ENCODE measurements at places on chromosomes 2 and 18.
A peak's percentile ranks its signal among the peaks of the same experiment; 100 is the strongest.

GRCh38 chr2:142724713-142725349, 152.6 kb upstream of the KYNU start:
- no peak for DNase-seq

GRCh38 chr2:113886479-113887008, 3.3 kb upstream of the ACTR3 start:
- DNase-seq: no peak

- DNase-seq: no peak
These were observed 133.0 kb downstream of the PRPF40A start for GRCh38 chr2:152584301-152584700.

GRCh38 chr2:43718530-43719124, 42.4 kb upstream of the C1GALT1C1L start:
- no peak for DNase-seq

DNA sequence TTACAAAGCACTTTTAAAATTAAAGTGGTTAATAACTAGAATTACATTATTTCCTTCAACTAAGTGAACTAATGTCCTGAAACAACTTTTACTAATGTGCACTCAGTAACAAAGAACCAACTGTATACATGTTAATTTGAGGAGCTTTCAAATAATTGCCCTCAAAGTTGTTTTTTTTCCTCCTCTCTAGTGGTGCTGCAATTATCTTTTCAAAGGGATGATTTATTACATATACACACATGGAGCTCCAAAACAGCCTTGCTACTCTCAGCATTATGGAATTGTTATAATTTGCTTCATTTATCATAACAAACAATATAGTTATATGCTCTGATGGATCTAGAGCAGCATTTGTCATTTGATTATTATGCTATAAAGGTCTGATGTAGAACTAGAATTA, 246.3 kb upstream of the RASGRP3 start:
- no peak for DNase-seq

DNA sequence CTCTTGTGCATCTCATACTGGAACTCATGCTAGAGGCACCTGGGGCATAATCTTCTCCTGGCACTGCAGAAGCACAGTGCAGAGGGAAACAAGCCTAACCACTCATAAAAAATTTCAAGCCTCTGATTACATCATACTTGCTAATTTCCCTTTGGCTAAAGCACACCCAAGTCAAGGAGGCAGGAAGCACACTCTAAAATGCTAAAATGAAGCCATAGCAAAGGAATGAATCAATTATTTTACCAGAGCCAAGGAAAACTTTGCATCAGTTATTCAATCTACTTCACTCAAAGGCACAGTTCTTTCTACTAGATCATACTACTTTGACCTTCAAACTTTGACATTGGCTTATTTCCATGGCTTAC, 79.6 kb upstream of the SPOPL start:
- DNase-seq: no peak

DNA sequence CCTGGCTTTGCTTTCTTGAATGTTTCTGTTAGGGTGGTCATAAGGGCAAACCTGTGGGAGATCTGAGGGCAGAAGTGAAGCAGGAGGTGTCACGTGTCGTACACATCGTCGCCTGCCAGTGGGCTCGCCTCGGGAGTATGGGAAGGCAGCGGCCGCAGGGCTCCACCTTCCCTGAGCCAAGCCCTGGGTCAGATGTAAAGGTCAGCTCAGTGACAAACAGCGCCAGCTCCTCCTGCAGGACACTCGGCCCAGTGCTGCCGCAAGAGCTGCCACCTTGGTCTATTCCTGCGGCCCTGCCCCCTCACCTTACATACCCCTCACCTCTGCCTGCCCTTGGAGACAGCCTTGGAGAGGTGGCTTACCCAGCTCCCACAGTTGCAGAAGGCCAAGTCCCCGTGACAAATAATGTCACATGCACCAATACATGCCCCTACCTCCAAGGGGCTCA, 64.2 kb downstream of the PSMG2 start:
- no peak for DNase-seq

DNA sequence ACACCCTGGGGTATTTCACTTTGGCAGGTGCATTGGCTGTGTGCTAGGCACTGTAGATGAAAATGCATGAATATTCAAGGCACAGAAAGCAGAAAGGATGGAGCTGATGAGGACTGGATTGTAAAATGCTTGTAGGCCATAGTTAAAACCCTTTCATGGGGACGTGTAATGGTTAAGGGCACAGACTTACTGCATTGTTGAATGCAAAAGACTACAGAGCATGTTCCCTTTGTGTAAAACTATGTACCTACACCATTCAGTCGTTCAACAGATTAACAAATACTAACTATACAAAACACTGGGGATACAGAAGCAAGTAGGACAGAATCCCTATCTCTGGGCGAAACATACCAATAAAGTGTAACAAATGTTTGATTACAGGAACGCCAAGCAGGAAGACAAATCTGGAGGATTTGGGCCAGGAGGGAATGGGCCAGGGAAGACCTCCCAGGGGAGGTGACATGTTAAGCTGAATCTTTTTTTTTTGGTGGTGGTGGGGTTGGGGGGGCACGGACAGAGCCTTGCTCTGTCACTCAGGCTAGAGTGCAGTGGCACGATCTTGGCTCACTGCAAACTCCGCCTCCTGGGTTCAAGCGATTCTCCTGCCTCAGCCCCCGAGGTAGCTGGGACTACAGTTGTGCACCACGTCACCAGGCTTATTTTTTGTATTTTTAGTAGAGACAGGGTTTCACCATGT, 19.6 kb upstream of the ROCK2 start:
- DNase-seq: no peak

- DNase-seq: peak; percentile 77
These were observed 38.6 kb downstream of the SNED1 start for GRCh38 chr2:241036964-241037421.

- DNase-seq: no peak
These were observed 367.5 kb upstream of the RAB12 start for GRCh38 chr18:8241731-8242130.

- no peak for DNase-seq
These were observed 147.9 kb downstream of the DOCK10 start for GRCh38 chr2:224894356-224894755.

GRCh38 chr18:3345885-3346284, 84.0 kb downstream of the MYL12B start:
- DNase-seq: no peak

DNA sequence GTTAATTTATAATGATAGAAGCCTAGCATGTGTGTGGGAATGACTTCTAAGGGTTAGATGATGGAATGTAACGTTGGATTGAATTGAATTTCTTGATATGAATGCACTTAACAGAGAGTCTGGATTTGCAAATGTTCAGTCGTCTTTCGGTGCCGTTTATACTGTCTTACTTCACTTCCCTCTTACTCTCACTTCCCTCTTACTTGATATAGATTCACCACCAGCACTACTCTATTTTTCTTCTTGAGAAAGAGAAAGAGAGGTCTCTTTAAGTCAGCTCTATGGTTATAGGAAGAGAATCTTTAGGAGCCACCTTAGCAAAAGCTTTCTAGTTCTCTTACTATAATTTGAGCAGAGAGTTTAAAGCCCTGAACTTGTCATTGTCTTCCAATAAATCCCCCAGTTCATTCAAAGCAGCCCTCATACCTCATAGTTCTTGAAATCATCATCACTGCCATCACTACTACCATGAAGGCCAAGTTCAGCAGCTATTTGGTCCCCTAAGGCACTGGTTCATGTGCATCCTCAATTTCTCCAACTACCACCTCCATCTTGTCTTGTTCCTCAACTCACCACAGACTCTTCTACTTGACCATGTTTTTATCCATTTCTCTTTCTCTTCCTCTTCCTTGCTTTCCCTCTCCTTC, 501.7 kb upstream of the TCF4 start:
- no peak for DNase-seq

- DNase-seq: peak; percentile 39
These were observed at the start of gene CYS1 for GRCh38 chr2:10079870-10080535. Gene CYS1, minus strand, starts transcription at chr2:10080411. Its CDS starts 188 bp downstream, at chr2:10080223.

- no peak for DNase-seq
These were observed 55.6 kb downstream of the NCOA1 start for GRCh38 chr2:24546669-24547068.

DNA sequence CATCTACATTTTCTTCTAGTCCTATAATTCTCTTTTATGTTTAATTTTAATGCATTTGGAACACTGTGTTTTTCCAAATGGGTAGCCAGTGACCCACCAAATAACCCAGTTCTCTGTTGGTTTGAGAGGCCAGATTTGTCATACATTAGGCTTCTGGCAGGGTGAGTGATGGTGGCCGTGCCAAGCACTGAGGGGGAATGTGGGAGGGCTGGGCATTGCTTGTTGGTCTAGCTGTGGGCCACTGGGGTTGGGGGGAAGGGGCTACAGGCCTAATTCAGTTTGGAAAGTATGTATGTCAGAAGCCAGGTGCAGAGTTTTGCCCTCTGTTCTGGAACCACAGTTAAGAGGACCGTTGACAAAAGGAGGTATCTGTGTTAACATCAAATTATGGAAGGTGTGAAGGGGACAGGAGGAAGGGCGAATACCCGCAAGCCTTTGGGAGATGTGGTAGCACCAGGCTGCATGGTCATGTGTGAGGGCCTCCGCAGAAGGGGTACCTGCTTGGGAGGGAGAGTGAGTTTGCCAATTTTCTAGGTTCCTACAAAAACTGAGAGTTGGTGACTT, 38.1 kb upstream of the SCLY start:
- no peak for DNase-seq

DNA sequence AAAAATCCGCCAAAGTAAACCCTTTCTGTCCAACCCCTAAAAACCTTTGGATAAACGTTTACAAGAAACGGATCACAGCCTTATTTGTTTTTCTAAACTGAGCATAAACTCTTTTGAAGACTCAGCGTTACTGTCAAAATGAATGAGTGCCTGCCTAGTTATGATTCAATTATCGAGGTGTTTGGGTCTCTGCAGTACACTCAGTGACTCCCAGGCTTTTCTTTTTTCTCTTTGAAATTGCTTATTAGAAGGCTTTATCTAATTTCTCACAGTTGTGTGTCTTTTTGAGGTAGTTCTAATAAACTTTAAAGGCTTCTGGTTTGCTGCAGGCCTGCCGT, 663 bp downstream of the RHBDD1 start:
- no peak for DNase-seq

DNA sequence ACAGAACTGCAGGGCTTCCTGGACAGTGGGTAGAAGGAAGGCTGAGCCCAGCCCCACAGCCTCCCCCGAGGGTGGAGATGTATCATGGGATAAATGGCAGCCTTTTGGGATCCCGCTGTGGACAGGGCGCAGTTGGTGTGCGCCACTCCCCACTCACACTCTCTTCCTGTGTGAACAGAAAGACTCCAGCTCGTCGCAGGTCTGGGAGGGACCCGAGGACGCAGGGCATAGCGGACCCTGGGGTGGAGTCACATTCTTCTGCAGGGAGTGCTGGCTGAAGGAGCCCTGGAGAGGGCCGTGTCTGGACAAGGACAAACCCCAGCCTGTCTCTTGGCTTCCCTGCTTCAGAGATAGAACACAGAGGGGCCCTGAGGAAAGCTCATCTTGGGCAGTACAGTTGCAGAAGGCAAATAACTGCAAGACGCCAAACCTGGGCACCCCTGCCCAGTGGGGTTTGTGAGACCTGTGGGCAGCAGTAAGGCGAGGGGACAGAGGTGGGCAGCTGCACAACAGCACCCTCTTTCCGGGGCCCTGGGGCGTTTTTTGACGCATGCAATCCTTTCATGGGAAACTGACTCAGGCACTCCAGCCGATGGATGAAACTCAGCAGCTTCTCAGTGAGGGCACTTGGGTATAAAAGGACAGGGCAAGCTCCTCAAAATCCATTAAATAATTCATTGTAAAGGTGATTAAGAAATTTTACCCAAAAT, 101.9 kb downstream of the USP40 start:
- DNase-seq: no peak

DNA sequence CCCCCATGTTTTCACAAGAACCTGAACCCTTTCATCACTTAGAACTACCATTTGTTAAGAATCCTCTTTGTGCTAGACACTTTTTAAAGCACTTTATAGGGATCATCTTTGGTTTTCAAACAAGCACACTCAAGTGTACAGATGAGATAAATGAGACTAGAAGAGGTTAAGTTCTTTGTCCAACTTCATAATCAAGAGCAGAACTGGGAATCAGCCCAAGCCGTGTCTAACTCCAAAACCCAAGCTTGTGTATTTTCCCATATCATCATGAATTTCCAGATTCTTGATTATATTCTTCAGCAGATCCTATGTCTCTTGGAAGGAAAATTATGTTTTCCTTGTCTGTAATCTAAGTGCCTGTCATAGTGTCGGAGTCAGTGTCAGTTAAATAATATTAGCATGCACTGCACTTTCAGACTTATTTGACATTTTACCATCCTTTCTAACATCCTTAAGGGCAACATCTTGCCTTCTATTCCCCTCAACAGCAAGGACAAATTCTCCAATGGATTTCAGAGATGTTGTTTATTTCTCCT, 123.0 kb upstream of the SETBP1 start:
- no peak for DNase-seq

- DNase-seq: no peak
These were observed 342.9 kb upstream of the ACVR2A start for GRCh38 chr2:147501968-147502367.

GRCh38 chr2:67726416-67726815, 329.3 kb downstream of the ETAA1 start:
- DNase-seq: no peak

GRCh38 chr2:236675051-236675450, 105.4 kb downstream of the ACKR3 start:
- DNase-seq: no peak

DNA sequence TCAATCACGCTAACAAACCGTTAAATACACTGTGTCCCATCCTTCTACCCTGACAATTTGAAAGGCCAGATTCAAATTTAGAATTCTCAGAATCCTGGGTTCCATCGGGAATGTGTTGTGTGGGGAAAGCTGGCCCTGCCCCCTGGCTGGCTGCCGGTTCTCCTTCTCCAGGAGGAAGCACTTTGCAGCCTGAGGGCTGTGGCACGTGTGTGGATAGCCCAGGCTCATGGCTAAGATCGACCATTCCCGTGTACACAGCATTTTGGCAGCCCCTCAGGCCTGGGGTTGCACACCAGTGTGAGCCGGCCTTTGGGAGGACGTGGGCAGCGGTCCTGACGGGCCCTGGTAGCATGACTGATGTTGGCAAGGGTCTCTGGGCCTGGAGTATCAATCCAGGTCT, 51.0 kb upstream of the ROCK2 start:
- no peak for DNase-seq

DNA sequence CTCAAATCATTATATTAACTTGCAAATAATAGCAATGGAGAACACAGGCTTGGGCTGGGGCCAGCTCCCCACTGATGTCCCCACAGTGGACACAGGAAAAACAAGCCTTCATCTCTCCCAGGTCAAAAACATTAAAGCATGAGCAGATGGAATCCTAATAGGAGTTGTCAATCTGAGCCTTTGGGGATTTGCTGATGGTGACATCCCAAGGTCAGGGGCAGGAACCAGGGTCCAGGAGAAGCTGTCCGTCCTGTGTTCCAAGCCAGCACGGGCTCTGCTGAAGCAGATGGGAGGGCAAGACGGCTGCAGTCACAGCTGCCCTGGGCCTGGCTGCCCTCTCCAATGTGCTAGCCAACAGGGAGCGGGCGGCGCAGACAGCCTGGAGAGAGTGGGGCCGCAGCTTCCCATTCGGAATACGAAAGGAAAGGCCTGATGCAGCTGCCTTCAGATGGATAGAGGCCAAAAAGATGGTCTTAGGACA, 135.5 kb downstream of the NDUFA10 start:
- no peak for DNase-seq

GRCh38 chr18:79581406-79581805, 98.2 kb upstream of the CTDP1 start:
- DNase-seq: no peak

Measured in memory B cell (primary cell).